ENCODE measurements at places on chromosomes 7 and 10.

- no peak for DNase-seq
Observed at GRCh38 chr7:8094164-8095140, 125.9 kb downstream of the GLCCI1 start.

- DNase-seq = no peak
Observed at GRCh38 chr10:31508234-31508633, 189.2 kb downstream of the ZEB1 start.

DNA sequence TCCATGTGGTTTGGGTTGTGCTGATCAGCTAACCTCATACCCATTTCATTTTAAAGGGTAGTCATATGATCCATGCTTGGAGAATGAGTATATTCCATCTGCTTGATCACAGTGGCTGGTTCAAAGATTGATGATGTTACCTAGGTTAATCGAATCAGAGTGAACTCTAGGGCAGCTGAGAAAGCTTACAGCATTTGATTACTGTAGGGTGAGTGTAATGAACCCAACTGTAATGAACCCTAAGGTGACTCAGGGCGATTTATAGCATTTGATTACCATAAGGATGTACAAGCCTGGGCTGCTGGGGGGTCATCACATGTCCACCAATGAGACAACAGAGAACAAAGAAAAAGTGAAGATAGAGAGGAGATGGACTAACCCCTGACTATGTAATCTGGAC, 523.1 kb downstream of the ADRA2A start:
- no peak for DNase-seq

DNA sequence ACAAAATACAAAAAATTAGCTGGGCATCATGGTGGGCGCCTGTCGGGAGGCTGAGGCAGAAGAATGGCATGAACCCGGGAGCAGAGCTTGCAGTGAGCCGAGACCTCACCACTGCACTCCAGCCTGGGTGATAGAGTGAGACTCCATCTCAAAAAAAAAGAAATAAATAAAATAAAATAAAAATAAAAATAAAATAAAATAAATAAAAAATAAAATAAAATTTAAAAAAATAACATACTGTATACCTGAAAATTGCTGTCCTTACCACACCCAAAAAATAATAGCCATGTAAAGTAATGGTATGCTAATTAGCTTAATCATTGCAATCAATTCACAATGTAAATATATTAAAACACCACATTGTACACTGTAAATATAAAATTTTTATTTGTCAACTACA, 3.4 kb downstream of the ZC3HAV1L start:
- DNase-seq = no peak

- DNase-seq = no peak
Observed at GRCh38 chr10:15884447-15884846, 24.1 kb upstream of the MINDY3 start.

GRCh38 chr7:68865351-68866199, 732.7 kb upstream of the AUTS2 start:
- no peak for DNase-seq

GRCh38 chr10:13909516-13910258, 322.9 kb downstream of the PRPF18 start:
- DNase-seq = no peak

DNA sequence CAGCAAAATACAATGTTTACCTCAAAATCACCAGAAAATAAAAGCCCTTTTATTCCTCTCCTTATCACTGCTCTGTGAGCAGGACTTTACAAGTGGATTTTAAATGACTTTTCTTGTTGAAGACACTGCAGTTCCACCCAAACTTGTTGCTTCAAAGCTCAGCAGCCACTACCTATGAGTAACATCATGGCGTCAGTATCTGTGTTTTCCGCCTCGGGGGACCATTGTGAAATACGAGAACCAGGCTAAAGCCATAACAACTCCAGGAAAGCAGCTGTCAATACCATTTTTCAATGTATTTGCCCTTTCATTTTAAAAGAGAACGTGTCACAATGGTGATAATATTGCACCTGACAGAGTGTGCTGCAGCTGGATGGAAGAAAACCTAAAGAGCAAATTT, 284.0 kb upstream of the RNF32 start:
- DNase-seq = no peak

DNA sequence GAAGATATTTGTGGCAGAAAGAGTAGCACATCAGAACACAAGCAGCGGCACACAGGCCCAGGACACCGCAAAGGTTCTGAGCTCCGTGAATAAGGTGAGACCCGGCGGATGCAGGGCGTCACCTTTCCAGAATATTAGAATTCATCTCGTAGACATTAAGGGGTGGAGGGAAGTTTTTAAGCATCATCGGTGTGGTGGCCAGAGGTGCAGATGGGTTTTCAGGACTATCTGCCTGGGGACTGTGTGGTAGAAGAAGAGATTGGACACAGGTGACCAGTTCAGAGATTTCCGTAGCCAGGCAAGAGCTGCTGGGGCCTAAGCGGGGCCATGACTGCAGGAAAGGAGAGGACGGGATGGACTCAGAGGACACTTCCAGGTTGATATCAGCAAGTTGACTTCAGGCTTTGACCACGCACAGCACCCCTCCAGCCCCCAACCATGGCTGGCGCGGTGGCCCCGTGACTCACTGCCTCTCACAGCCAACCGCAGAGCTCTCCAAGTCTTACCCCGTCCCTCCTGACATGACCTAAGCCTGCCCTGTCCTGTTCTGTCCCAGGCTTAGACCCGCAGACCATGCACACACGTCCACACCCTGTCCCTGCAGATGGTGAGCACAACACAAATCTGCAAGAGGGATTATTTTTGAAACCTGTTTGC, 97.2 kb downstream of the OAT start:
- DNase-seq = no peak

GRCh38 chr10:79938728-79939406, 10.0 kb downstream of the SFTPD start:
- DNase-seq = no peak

GRCh38 chr7:123292227-123292626, 92.5 kb upstream of the SLC13A1 start:
- DNase-seq = no peak

GRCh38 chr10:13462551-13462950, 66.3 kb downstream of the BEND7 start:
- DNase-seq = no peak

DNA sequence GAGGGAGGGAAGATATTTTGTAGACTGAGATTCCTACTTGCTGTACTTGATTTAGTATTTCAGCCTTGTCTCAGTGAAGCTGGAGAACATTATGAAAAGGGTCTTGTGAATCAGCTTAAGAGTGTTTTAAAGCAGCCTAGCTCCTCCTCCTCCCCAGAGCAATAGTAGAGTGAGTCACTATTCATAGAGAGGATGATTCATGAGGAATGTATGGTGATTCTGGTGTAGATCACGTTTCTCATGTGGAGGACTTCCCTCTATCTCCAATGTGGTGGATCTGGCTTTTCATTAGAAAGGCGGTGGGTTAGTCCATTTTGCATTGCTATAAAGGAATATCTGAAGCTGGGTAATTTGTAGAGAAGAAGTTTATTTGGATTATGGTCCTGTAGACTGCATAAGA, 340.1 kb upstream of the CHRM2 start:
- no peak for DNase-seq

- no peak for DNase-seq
Observed at GRCh38 chr7:40918701-40919271, 784.0 kb downstream of the SUGCT start.

DNA sequence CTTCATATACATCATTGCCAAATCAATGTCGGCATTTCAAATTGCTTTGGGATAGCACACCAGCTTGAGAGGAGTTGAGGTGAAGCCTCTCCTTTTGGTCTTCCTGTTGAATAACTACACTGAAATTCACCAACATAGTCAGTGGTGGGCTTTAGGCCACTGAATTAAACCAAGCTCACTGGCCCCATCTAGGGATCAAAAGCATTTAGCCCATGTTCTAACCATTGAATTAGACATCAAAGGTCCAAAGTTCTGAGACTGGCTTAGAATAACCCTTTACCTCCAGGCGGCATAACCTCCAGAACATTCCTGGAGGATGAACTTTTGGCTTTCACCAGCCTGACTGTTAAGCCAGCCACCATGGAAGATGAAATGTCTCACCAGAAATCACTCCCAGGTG, 54.6 kb downstream of the BPGM start:
- DNase-seq = peak; percentile 14

DNA sequence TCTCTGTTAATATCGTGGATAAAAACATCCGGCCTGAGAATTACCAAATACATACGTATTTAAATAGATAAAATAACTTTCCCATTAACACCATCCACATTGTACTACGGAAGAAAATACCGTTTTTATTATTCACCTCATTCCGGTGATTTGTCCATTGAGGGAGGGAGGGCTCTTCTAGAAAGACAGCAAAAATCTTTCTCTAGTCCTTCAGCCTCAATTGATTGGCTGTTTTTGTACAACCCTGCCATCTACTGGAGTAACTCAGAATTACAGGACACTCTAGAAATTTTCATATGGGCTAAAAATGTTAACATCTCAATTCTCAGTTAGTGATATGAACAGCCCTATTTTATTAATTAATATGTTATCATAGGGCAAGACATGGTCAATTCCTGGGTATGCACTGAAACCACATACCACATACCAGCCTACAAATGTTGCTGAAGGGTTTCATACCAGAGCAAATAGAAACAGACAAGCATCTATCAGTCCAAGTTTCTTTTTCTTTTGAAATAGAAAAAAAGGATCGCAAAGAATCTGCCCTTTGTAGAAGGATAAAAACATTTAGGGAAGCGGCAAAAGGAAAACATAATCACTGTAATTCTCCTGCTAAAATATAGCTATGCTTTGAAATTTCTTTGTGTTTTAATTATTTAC, 55.8 kb upstream of the CDCA7L start:
- DNase-seq = peak; percentile 50

- DNase-seq = no peak
Observed at GRCh38 chr10:124827474-124827873, 25.9 kb downstream of the ABRAXAS2 start.

GRCh38 chr7:132059141-132059540, 502.7 kb upstream of the PODXL start:
- peak; percentile 18 for DNase-seq

DNA sequence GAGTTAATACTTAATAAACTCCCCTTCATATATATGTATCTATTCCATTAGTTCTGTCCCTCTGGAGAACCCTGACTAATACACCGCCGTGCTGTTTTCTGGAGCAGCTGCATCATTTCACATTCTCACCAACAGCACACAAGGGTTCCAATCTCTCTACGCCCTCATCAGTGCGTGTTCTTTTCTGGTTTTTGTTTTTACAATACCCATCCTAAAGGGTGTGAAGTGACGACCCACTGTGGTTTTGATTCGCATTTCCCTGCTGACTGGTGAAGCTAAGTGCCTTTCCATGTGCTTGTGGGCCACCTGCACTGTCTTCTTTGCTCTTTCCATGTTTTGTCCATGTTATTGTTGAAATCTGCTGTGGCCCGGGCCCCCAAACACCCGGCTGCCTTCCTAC, 11.0 kb upstream of the INSIG1 start:
- DNase-seq = no peak

DNA sequence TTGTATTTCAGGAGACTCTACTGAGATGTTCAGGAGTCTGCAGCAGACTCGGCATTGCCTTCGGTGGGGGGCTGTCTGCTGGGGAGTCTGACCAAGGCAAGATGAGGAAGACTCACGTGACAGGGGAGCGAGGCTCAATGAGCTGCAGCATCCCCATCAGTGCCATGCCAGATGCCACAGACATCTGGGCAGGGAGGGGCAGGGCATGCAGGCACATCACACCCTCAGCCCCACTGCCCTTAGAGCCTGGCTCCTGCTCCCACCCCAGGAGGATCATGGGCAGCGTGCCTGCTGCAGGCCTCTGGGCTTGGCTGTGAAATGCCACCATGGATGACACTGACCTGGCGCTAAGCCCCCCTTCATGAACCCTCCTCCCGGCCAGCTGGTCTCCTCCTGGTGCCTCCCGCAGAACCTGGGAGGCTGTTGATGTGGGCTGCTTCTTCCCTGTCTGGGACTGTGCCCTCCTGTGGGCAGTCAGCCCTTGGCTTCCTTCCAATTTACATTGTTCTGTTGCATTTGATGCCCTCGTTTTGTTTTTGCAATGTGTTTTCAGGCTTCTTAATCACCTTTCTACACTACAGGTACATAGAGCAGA, 235.0 kb downstream of the PAXIP1 start:
- DNase-seq = no peak

- DNase-seq = no peak
Observed at GRCh38 chr7:31918706-31919393, 151.4 kb downstream of the PDE1C start.

DNA sequence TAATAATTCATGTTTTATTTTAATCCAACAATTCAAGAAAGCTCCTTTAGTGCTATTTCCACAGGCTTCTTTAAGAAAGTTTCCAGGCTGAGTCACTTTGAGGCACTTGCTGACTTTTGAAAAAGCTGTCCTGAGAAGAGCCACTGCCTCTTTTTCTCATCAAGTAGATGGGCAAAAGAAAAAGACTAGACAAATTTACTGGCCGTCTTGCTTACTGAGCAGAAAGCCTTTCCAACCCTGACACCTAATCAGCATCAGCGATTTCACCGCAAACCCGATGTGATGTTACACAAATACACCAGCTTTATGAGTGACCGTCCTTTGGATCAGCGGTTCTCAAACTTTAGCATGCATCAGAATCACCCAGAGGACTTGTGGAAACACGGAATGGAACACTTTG, 24.3 kb downstream of the CTTNBP2 start:
- DNase-seq = no peak

GRCh38 chr10:62916141-62916603, 100.0 kb upstream of the EGR2 start:
- no peak for DNase-seq

GRCh38 chr10:77685432-77685831, 47.8 kb upstream of the KCNMA1 start:
- no peak for DNase-seq

DNA sequence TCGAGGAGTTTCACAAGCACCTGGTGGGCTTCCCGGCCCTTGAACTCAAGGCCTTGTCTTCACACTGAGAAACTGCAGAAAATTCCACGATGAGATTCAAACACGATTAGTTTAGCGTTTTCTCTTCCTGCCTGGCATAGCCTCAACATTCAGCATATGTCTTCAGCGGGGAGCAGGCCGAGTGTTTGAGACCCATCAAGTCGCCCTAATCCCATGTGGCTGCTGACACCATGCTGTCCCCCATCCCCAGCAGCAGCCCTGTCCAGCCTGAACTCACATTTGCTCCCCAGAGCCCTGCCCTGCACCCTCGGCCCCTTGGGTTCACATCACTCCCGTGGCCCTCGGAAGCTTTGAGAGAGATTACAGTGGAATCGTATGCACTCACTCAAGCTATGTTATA, 35.3 kb upstream of the RBM33 start:
- DNase-seq = no peak

GRCh38 chr7:50681432-50682045, 101.2 kb downstream of the GRB10 start:
- no peak for DNase-seq

DNA sequence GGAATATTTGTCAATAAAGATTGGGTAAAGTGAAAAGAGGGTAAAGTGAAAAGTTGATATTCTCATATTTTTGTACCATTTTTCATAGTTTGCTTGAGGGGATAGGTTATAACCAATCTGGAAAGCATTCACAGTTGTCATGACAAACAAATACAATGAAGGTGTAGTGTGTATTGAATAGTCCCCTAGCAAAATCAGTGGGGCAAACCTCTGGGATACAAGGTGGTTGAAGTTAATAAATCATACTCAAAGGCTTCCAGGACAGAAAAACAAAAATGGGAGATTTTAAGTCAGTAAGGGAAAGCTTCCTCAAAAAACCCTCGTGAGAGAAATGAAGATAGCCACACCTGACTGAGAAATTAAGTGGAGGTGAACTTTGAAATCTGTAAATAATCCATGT, 39.4 kb downstream of the PHTF2 start:
- no peak for DNase-seq

Data from stimulated activated naive CD8-positive, alpha-beta T cell treated with anti-CD3 and anti-CD28 coated beads, Interleukin-15, amount 100 ng/mL, for 72 hours (primary cell).